IPS-NIHi11 (cell line): ENCODE measurements at places on chromosomes 3 and 15.

- no peak for DNase-seq
These were observed 1005.8 kb upstream of the NR2F2 start for GRCh38 chr15:95324656-95325055.

DNA sequence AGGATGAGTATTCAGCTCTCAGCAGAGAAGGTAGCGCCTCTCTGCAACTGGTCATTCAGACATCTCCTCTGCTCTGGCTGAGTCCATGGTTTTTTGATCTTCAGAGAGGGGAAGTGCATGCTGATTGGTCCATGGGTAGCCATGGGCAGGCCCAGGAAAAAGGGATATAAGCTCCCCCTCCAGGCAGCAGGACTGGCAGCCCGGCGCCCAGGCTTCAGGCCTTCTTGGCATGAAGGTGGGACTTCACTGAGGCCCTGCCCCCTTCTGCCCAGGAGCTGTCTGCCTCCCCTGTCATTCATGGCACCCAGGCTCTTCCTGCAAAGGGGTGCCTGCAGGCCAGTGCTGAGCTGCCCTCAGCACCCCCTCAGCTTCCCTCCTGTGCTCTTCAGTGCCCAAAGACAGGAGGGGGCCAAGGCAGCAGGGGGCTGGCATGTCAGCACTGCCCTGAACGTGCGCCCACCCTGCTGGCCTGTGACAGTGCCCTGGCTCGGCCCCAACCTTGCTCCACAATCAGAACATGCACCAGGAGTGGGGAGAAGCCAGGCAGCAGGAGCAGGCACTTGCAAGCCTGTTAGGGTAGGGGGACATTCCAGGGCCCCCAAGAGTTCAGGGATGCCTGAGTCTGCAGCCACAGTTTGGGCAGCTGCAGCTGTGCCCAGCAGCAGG, 13.8 kb upstream of the NR1I2 start:
- DNase-seq = no peak

- no peak for DNase-seq
These were observed 80.6 kb upstream of the CTNNB1 start for GRCh38 chr3:41118461-41119390.

GRCh38 chr3:171747223-171747920, 62.9 kb downstream of the PLD1 start:
- no peak for DNase-seq

DNA sequence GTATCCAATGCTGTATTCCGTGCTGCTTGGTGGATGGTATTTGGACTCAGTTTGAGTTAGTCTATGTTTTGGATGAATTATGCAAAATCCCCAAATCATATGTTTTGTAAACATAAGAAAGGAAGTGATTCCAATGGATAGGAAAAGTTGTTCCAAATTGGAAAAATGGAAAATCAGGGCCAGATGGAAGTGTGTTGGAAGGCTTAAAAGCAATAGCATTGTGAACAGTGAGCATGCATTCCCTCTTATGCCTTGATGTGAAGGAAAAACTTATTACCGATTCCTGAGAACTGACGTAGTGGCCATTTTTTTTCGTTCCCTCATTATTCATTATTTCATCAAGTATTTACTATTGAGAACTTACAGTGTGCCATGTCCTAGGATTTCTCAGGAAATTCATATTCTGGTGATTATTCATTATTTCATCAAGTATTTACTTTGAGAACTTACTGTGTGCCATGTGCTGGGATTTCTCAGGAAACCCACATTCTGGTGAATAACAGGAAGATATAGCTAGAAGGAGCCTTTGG, 144.1 kb upstream of the TPRG1 start:
- DNase-seq = no peak

DNA sequence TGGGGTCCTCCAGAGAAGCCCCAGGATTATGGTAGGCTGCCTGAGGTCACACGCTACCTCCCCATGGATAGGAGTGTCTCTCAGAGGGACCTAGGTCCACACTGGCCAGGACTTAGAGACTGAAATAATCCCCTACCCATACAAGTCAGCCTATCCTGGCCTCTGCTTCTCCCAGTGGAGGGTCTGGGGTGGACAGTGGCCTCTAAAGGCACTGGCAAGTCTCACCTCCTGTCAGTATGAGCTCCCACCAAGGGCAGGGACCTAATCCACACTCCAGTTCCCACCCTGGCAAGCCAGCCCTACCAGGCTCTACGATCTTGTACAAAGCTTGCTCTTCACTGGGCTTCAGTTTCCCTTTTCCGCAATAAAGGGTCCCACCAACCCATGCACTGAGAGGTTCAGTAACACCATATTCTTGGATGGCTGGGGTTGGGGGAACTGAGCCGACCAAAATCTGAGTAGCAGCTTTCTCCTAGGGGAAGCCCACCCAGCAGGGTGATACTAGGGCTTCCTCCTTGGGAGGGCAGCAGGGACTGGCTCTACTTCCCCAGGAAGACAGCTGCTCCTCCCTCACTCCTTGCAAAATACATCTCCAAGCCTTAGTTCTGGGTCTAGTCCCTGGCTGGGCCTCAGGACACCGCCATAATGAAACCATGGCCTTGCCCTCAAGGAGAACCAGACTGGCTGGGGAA, 2.4 kb downstream of the CISH start:
- DNase-seq = no peak

GRCh38 chr15:39310633-39311032, 270.2 kb upstream of the THBS1 start:
- no peak for DNase-seq

DNA sequence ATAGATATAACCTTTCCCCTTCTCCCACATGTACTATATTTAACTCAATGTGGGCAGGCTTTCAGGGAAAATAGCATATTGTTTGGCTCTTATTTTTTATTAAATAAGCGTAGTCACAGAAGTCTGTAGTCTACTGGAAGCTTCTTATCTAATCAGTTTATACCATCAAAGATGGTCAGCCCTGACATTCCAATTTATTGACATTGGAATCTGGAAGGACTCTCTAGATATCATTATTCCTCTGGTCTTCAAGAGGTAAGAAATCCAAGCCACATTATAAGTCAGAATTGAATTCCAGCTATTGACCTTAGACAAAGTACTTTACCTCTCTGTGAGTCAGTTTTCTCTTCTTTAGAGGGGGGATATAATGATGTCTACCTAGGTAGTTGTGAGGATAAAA, 38.5 kb upstream of the SCAANT1 start:
- no peak for DNase-seq

- DNase-seq = no peak
These were observed 579.4 kb upstream of the ALCAM start for GRCh38 chr3:104787306-104787705.

DNA sequence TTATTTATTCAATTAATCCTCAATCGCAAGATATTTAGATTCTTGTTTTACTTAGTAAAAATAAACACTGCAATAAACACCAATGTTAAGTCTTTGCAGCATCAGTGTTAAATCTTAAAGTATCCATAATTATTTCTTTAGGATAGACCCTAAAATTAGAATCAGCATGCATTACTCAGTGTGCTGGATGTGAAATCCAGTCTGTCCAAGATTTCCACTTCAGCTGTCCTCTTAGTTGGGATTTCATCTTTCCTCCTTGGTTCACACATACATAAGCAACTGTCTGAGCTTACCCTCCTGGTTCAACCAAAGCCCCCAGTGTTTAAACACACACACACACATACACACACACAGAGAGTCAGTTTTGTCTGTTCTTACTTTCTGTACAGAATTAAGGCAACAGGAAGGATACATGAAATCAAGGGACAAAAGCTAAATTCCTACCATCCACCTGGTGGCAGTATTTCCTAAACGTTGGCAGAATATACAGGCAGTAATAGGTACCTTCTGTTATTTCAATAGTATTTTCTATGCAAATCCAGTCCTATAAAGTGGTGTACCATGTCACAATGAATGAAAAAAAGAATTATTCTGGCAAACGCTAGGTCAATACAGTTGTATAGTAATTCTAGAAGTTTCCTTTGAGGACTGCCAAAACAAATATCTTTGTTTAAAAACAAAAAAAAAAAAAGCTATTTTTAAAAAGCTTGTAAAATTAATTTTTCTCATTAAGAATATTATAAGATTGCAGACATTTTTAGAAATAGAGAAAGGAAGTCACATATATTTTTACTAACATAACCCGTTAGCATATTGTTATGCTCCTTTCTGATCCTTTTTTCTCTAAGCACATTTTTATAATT, 27.3 kb upstream of the DMXL2 start:
- peak; percentile 53 for DNase-seq

DNA sequence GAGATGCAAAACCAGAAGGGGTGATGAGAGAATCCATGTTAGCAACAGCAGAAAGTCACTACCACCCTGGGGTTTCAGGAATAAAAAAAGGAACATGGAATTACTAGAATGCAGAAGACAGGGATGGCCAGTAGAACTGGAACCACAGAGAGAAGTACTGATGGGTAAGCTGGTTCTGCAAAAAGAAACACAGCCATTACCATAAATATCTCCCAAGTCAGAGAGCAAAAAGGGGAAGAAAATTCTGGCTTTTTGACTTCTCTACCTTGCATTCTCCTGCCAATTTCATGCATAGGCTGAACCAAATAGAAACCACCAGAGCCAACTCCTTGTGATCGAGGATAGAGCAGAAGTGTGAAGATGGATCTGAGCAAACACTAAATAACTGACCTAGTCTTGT, 550.4 kb upstream of the NAALADL2 start:
- DNase-seq = no peak

GRCh38 chr3:158359339-158359738, 211.7 kb upstream of the MLF1 start:
- no peak for DNase-seq

GRCh38 chr15:40721701-40722100, 26.7 kb downstream of the RAD51 start:
- DNase-seq = no peak

- DNase-seq = no peak
These were observed 153.0 kb downstream of the THRB start for GRCh38 chr3:24341668-24342067.

- no peak for DNase-seq
These were observed 502.3 kb upstream of the UBE2E2 start for GRCh38 chr3:22700876-22701275.

- no peak for DNase-seq
These were observed 4.7 kb downstream of the CSNK1G1 start for GRCh38 chr15:64351265-64351664.

GRCh38 chr3:14201940-14202684, 23.5 kb downstream of the LSM3 start:
- no peak for DNase-seq

GRCh38 chr15:93485438-93486327, 396.7 kb upstream of the RGMA start:
- no peak for DNase-seq

DNA sequence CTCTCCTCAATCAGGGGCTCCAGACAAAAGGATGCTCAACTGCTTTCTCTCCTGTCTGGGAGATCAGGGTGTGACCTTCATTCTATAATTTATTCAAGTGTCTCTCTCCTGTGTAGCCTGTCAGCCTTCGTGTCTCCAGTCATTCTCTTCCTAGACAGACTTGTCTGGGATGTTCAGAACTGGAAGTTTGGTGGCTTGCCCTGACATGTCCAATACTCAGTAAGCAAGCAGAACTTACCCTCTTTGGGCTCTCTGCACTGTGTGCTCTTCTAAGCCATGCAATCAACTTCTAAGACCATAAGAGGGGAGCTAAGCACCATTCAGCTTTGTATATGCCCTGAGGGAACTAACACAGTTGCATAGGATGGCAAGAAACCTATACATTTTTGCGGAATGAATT, 14.1 kb downstream of the ACKR2 start:
- DNase-seq = no peak

DNA sequence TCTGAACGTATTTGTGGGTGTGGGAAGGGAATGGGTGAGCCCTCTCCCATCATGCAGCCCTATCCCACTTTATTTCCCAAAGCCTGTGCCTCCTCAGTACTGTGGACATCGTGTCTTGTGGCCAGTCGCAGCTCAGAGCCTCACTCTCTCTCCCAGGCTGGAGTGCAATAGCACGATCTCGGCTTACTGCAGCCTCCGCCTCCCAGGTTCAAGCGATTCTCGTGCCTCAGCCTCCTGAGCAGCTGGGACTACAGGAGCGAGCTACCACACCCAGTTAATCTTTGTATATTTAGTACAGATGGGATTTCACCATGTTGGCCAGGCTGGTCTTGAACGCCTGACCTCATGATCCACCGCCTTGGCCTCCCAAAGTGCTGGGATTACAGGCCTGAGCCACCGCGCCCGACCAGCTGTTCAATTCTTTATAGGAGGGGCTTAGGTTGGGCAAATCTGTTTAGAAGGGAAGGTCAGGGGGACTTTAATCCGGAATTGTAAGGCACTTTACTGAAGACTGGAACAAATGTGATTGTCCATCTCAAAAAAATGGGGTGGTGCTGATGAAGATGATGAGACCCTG, 42.7 kb upstream of the BDH1 start:
- DNase-seq = no peak

DNA sequence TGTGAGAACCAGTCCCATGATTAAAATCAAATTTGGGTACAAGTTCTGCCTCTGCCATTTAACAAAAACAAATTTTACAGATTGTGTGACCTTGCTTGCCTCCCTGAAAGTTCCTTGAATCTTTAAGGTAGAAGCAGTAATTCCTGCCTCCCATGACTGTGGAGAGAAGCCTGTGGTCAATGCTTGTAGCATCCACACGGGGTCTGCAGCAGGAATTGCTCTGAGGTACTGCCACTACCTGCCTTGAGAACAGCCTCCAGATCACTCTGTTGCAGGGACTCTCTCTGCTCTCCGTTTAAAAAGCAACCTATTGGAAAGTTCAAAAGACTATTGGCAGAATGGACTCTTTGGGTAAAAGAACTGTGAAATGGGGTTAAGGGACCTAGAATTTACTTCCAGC, 75.9 kb downstream of the SST start:
- DNase-seq = peak; percentile 27

DNA sequence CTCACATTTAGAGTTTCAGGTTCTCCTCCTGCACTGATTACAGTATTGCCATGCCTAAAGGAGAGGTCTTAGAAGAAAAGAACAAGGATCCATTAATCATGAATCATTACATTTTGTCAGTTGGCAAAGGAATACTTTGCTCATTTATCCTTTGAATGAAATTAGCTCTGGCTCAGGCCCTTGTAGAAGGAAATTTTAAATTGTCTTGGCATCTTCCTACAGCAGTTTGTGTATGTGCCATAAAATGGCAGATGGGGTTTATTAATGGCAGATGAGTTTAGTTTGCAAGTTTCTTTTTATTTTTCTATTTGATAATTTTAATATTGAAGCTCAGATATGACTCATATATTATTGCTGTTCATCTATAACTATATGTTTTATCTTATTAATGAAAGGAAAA, 181.2 kb upstream of the EPHA3 start:
- DNase-seq = no peak
